ENCODE measurements at places on chromosomes 5 and 9.

DNA sequence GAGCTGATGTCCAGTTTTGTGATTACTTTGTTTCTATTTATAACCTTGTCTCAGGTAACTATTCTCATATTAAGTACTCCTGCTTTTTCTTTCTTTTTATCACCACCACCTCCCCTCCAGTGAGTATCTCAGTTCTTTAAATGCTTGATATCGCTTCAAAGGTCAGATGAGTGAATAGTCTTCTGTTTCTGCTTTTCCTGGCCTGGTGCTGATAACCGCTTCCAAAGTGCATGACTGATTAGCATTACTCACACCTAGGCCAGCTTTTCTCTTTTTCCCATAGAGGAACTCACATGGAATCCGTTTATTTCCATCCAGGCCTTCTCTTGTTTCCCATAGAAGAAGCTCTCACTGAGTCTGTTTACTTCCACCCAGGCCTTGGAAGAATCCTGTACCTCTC is 3.2 kb downstream of the SLC36A1 start:
- DNase-seq = no peak

GRCh38 chr9:18605766-18606180 is 131.8 kb downstream of the ADAMTSL1 start:
- no peak for DNase-seq

- no peak for DNase-seq
Observed at GRCh38 chr9:84773022-84773421, 103.5 kb downstream of the NTRK2 start.

GRCh38 chr9:93260263-93261066 is 76.5 kb downstream of the WNK2 start:
- no peak for DNase-seq

DNA sequence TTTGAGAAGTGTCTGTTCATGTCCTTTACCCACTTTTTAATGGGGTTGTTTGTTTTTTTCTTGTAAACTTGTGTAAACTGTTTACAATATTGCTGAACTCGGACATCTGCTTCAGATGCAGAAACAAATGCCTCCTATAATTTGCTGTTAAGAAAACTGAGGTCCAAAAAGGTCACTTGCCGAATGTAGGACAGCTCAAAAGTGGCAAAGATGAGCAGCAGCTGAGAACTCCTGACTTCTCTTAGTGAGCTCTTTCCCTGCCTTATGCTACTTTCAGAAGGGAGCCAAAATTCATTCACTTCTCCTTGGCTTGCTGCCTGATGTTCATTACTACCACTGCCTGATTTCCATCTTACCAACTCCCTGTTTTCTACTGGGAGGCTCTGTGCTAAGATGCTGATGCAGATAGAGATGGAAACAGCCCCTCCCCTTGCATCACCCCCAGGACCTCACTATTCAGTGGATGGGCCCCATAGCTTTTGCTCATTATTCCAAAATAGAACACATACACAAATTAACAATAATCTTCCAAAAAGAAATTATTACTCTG is 60.1 kb downstream of the SEMA6A start:
- no peak for DNase-seq

- no peak for DNase-seq
Observed at GRCh38 chr5:39772307-39772706, 347.5 kb upstream of the DAB2 start.

DNA sequence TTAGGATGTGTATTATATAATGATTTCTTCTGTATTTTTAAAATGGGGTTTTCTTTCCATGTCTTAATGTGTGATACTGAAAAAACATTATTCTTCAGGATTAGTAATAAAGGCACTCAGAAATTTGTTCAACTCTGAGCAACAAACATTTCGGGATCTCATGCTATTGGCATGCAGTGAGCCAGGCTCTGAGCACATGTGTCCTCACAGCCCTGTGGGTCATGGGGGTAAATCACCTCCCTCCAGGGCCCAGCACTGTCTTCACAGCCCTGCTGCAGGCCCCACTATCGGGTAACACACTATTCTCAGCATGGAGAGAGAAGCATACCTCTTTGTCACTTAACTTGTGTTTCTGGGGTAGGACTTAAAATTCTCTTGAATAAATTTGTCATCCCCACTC is 14.0 kb downstream of the TMEM174 start:
- DNase-seq = no peak

- no peak for DNase-seq
Observed at GRCh38 chr9:120405860-120406259, 174.1 kb downstream of the CDK5RAP2 start.

DNA sequence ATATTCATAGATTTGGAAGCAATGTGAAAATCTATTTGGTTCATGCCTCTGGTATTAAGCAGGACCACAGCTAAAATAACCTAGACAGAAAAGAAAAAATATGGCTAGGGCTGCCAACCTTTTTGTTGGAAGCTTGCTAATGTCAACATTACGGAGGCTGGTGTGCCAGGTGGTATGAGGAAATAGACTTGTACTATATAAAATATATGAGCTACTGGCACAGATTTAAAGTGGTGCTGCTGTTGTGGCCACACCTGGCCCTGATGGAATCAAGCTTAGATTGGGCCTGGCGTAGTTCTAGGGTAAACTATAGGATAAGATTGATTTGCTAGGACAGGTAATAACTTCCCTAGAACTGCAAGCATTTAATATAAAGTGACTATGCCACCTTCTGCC is 10.6 kb upstream of the PARP8 start:
- DNase-seq = no peak

GRCh38 chr5:180119903-180120236 is 48.3 kb upstream of the RNF130 start:
- no peak for DNase-seq

DNA sequence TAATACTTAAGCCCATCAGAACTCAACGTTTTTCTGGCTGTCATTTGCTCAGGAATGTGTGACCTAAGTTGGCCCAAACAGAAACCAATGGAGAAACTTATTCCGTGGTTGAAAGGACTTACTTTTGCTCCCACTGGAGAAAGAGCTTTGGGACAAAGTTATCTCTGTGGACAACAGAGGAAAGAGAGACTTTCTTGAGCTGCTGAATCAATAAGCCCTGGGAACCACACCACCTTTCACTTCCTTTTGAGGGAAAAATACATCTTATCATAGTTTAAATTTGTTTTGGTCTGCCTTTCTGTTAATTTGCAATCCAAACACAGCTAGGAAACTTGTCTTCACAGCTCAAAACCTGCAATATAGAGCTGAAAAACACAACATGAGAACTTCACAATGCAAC is 62.8 kb upstream of the VCAN start:
- DNase-seq = no peak

DNA sequence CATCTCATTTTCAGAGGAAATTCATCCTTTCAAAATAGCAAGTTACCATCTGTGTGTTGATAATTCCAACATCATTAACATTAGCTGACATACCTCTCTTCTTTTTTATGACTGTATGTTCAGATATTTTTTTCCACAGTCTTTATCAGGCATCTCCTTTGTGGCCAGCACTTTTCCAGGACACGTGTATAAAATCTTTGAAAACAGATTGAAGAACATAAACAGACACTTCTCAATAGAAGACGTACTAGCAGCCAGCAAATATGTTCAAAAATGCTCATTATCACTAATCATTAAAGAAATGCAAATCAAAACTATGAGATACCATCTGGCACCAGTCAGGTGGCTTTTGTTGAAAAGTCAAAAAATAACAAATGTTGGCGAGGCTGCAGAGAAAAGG is 734.3 kb downstream of the SEMA5A start:
- DNase-seq = no peak

DNA sequence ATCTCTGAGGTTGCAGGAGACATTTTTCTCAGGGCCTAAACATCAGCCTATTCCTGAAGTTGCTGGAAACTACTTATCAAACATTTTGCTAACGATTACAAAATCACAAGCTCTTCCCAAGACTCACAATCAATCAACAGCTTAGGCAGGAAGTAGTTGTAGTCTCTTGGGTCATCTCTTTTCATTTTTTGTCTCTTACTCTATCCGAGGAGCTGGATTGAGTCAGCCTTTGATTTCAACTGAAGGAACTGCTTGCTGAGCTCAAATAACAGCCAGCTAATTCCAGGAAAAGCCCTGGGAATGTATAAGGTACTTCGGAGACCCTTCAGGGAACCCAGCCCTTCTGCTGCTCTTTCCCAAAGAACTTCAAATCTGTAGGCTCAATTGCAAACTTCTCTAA is 398.9 kb downstream of the PLK2 start:
- DNase-seq = no peak

- DNase-seq = no peak
Observed at GRCh38 chr5:66932457-66932856, 264.1 kb downstream of the CD180 start.

- no peak for DNase-seq
Observed at GRCh38 chr5:44770780-44771717, 37.7 kb upstream of the MRPS30 start.

DNA sequence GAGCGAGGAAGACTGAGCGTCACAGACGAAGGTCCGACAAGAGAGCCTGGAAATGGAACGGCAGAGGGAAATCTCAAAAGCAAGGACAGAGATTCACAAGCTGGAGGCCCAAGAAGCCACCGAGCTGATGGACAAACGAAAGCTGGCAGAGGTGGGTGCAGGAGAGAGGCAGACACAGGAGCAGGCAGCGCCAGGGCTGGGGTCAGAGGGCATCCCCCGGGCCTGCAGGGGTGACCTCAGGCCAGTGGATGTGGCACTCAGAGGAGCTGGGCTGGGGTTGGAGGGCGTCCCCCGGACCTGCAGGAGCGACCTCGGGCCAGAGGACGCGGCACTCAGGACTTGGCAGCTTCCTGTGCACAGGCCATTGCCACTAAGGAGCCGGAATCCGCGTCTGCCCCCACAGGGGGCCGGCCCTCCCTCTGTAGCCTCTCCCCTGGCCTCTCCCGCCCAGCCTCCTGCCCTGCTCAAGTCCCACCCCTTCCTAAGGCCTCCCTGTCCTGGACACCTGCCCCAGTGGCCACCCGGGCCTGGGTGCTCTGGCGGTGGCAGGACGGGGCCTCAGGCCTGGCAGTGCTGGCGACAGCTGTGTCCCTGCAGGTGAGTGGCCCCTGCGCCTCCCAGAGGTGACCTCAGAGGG is 40.4 kb downstream of the EXD3 start:
- no peak for DNase-seq

DNA sequence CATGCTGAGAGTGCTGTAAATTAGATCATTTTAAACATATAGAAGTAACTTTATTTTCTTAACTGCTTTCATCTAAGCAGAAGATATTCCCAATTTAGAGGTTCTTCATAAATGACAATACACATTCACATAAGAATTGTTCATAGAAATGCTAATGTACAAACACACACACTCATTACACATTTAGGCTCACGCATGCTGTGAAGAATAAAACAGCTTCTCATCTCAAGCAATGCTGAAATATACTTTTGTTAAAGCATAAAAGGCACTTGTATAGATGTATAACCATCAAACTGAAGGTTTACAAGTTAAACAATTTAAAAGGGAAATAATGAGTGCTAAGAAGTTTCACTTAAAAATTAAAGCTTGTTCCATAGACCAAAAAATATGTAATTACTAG is 18.1 kb upstream of the FTMT start:
- no peak for DNase-seq

DNA sequence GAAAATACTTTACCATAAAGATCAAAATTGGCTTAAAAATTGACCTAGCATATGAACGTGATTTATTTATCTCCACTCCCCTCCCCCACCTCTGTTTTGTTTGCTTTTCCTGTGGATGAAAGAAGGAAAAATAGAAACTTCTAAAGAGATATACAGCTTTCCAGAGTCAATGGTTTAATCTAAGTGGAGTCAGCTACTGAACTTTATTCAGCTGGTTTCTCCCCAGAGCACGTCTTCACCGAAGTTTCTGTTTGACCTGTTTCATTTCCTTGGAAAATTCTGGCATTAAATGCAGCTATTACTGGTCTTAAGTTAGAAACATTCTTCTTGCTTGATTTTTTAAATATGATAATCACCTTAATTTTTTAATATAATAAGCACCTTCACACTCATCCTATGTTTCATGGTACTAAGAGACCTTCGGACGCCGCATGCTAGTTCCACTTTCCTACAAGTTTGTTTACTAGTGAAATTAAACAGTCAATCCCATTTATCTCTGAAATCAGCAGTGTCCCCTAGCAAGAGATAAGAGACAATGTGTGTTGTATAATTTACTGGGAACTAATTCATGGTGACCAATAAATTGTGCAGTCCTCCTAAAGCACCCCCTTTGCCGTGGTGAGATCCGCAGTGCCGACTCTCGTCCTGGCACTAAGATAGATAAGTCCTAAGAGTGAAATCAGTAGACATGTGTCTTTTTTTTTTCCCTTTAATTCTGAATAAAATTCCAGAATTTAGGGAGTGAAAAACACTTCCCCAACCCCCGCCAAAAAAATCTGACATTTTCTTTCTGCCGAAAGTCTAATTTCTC is 89.9 kb downstream of the ARL15 start:
- no peak for DNase-seq

GRCh38 chr9:116888066-116888465 is 201.0 kb downstream of the TRIM32 start:
- no peak for DNase-seq

GRCh38 chr9:133792721-133793470 is 54.7 kb upstream of the SARDH start:
- DNase-seq = no peak
